Activated gamma-delta T cell treated with anti-CD3 and anti-CD28 coated beads, Interleukin-2, amount 50 U/mL, for 16 hours (primary cell): ENCODE measurements at places on chromosomes 6 and 20.

- DNase-seq, result no peak
These were observed 28.7 kb downstream of the SMPDL3A start for GRCh38 chr6:122817766-122818165.

GRCh38 chr6:1263850-1264377 lies 48.0 kb upstream of the FOXQ1 start:
- no peak for DNase-seq

GRCh38 chr6:19571176-19571575 lies 266.0 kb upstream of the ID4 start:
- no peak for DNase-seq

- no peak for DNase-seq
These were observed 29.8 kb upstream of the TBC1D20 start for GRCh38 chr20:492159-492558.

GRCh38 chr6:11714116-11714797 lies 64.3 kb downstream of the ADTRP start:
- no peak for DNase-seq

GRCh38 chr6:143739341-143739851 lies 61.6 kb downstream of the PHACTR2 start:
- no peak for DNase-seq

DNA sequence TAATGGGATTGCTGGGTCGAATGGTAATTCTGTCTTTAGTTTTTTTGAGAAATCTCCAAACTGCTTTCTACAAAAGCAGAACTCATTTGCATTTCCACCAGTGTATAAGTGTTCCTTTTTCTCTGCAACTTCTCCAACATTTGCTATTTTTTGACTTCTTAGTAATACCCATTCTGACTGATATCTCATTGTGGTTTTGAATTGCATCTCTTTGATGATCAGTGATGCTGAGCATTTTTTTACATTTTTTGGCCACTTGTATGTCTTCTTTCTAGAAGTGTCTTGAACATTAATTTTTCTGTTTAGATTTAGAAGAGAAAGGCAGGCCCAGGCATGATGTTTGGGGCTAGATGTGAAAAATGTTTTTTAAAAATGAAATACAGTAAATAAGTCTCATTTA lies 553.1 kb upstream of the MAN1A1 start:
- no peak for DNase-seq

GRCh38 chr6:120384671-120385070 lies 949.6 kb downstream of the TBC1D32 start:
- DNase-seq, result no peak

- no peak for DNase-seq
These were observed 441.8 kb downstream of the PTPRT start for GRCh38 chr20:42747765-42748411.

DNA sequence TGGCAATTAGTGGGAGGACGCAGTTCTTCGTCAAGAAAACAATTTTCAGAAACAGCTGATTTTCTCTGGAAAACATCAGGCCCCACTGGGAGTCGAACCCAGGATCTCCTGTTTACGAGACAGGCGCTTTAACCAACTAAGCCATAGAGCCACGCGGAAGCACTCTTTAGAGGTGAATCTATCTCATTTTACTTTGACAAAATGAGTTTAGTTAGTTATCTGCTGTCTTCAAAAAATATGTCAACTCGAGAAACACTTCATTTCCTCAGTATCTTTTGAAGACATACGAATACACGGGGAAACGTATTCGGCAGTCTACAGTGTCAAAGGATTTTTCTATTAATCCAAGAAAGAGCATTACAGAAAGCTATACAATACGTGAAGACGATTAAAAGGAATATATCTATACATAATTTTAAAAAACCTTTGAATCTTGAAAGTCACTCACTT lies 26.7 kb downstream of the GPX6 start:
- DNase-seq, result no peak

DNA sequence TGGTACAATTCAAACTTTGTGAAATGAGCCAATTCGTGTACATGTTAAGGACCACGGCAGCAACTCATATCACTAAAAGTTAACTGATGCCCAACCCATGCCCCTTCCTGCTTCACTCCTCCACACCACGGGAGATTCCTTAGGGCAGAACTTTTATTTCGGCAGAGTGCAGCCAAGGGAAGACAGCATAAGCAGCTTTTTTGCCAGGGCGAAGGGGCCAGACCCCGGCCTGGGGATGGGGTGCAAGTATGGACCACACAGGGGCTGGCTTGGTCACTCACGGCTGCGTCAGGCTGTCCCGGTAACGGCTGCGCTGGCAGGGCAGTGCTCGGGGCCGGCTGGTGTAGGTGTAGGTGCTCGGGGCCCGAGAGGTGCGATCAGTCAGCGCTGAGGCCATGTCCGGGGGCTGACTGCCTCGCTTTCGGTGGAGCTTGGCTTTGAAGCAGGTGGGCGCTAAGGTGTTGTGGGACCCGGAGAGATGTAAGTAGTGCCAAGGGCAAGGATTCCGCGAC lies 792 bp downstream of the RSPH3 start:
- no peak for DNase-seq
